ENCODE measurements at places on chromosomes 2 and 18.

DNA sequence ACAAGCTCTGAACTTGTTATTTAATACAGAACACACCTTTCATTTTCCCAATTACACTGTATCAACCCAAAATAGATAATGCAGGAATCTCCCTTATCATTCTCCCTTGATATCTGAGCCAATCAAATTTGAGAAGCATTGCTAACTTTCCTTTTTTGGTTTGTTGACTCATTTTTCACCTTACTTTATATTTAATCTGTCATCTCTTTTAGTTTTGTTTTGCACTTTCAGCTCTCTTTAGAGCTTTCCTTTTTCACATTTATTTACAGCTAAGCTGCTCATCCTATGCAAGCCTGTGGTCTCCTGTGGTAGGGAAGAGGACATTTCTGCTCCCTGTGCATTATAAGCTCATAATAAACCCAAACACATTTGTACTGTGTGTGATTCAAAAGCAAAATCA, 50.1 kb downstream of the ITGAV start:
- no peak for DNase-seq

- DNase-seq, result no peak
Observed at GRCh38 chr2:18362696-18363095, 197.8 kb downstream of the RDH14 start.

GRCh38 chr2:67515538-67515937, 118.4 kb downstream of the ETAA1 start:
- DNase-seq, result no peak

DNA sequence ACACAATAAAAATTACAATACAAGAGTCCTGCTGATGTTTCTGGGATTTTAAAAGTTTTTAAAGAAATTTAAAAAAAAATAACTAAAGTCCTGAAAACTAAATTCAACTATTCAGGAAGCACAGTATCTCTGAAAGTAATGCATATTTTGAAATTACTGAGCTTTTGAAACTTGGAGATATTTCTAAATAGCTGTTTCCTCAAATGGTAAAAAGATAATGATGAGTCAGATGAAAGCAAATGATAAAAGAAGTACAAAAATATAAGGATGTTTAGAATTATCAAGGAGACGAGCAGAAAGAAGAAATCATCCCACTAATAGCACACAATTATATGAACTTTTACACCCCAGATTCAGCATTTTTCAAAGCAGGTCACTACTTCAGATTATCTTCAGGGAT, 90.2 kb upstream of the SLC25A52 start:
- no peak for DNase-seq

- no peak for DNase-seq
Observed at GRCh38 chr2:3201281-3201680, 176.3 kb downstream of the EIPR1 start.

GRCh38 chr2:56100791-56101312, 82.9 kb upstream of the CCDC85A start:
- DNase-seq, result no peak

GRCh38 chr2:199992296-199992695, 36.9 kb downstream of the MAIP1 start:
- no peak for DNase-seq

GRCh38 chr2:199460846-199461710, 3.3 kb upstream of the SATB2 start:
- DNase-seq, result no peak

DNA sequence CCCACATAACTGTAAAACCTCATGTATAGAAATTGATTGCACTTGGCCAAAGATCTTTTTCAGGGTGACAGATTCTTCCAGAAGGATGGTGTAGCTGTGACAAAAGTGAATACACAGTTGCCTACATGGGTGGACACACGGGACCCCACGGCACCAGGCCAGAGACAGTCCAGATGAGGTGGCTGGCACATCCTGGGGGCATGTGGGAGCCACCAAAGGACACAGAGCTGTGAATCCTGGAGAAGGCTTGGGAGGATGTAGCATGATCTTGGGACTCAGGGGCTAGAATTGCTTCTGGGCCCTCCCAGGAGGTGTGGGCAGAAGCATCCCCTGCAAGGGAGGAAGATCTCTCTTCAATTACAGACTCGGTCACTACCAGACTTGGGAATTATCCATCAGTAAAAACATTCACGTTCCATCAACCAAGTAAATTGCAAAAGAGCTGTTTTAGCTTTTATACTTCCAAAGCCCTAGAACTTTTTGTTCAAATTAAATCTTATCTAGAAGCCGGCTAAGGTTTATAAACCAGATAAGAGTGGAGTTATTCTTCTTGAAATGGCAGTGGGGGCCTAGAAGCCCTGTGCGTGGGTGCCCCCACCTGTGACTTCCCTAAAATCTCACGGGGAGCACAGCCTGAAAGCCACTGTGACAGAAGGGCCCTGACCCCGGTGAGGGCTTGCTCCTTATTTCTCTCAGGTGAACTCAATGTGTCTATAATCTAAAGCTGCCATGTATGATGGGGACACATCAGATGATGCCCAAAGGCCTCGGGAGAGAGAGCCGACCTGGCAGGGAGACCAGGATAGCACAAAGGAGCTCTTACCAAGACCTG, 81.7 kb downstream of the SEPTIN10 start:
- no peak for DNase-seq

GRCh38 chr2:63424329-63425078, 163.8 kb downstream of the WDPCP start:
- DNase-seq, result peak; percentile 48

DNA sequence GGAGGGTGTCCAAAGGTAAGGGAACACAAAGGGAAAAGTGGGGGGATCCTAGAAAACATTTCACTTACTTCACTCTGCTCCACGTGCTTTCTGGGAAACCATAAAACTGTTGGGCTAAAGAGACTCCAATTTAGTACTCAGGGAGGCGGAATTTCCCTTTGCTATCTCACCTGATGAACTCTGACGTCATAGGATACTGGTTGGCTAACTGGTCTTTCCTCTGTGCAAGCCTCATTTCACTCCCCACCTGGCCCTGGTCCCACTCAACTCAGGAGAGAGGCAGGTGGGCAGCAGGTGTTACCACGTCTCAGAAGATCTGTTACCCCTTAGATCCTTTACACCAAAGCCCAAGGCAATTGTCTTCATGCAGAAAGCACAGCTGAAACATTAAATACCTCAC, 51.8 kb upstream of the PMAIP1 start:
- DNase-seq, result no peak

GRCh38 chr18:13895505-13896033, 19.8 kb downstream of the MC2R start:
- DNase-seq, result no peak

- DNase-seq, result no peak
Observed at GRCh38 chr18:56672391-56672790, 21.2 kb downstream of the WDR7 start.

DNA sequence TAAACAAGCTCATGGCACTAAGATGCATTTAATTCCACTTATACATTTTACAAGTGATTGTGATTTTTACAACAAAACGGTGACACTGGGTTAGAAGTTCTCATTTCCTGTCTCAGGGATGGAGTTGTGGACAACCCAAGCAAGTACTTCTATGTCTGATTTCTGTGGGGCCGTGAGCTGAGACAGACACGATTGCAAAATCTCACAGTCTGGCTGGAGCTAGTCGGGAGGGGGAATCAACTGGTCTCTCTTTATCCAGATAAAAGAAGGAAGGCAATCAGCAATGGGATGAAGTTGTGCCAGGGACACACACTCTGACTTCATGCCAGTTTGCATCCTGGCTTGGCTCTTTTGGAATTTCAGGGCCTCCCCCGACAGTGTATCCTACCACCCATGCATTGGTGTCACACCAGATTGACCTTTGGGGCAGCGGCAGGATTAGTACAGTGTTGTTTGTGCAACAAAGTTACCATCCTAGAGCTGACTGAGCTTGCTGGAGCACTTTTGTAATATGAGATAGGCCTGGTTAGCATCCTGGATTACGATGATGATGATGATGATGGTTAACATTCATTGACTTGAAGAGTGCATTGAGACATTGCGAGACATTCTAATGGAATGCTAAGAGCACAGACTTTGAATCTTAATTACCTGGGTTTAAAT, 98.8 kb downstream of the CTAGE1 start:
- no peak for DNase-seq

DNA sequence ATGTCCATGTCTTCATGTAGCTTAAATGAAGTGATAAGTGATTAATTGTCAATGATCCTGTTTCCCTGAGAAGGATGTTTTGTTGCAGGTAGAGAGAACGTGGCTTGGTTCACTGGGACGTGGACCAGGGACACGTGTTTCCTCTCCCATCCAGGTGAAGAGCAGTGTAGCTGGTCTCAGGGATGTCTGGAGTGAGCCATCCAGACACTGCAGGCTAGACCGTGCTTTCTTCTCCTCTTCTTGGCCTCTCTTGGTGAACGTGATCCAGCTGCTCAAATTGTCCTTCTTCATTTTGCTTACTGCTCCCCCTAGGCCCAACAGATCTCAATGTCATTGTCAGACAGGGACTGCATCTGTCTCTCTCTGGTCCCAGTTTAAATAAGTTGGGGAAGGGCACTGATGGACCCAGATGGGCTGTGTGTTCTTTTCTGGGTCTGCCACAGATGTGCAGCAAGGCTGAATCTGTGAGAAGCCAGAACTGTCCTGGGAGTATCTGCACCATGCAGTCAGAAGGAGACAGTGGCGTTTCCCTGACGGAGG, 263.8 kb downstream of the CYRIA start:
- DNase-seq, result no peak

- no peak for DNase-seq
Observed at GRCh38 chr18:61924550-61924949, 31.7 kb upstream of the RNF152 start.

DNA sequence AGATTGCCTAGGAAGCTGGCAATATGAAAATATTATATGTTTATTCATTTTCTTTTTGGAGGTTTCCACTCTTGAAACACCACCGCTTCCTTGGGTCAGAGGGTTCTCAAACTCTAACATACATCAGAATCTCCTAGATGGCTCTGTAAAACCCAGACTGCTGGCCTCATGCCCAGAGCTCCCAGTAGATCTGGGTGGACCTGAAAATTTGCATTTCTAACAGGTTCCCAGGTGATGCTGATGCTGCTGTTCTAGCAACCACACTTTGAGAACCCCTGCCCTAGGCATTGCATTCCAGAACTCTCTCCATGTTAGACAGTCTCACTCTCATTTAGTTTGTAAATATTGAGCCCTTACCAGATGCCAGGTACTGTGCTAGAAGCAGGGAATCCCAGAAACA, 139.4 kb downstream of the FAM210A start:
- no peak for DNase-seq

DNA sequence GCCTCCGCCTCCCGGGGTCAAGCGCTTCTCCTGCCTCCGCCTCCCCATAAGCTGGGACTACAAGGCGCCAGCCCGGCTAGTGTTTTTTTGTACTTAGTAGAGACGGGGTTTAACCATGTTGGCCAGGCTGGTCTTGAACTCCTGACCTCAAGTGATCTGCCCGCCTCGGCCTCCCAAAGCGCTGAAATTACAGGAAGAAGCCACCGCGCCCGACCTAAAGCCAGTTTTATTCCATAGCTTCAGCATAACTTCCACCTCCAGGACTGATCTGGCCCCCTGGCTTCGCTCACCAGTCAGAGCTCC, 783 bp upstream of the TXNL4A start:
- no peak for DNase-seq

- no peak for DNase-seq
Observed at GRCh38 chr18:23922939-23923338, 91.6 kb upstream of the TTC39C start.

GRCh38 chr18:58562999-58563667, 65.8 kb downstream of the ALPK2 start:
- DNase-seq, result no peak

DNA sequence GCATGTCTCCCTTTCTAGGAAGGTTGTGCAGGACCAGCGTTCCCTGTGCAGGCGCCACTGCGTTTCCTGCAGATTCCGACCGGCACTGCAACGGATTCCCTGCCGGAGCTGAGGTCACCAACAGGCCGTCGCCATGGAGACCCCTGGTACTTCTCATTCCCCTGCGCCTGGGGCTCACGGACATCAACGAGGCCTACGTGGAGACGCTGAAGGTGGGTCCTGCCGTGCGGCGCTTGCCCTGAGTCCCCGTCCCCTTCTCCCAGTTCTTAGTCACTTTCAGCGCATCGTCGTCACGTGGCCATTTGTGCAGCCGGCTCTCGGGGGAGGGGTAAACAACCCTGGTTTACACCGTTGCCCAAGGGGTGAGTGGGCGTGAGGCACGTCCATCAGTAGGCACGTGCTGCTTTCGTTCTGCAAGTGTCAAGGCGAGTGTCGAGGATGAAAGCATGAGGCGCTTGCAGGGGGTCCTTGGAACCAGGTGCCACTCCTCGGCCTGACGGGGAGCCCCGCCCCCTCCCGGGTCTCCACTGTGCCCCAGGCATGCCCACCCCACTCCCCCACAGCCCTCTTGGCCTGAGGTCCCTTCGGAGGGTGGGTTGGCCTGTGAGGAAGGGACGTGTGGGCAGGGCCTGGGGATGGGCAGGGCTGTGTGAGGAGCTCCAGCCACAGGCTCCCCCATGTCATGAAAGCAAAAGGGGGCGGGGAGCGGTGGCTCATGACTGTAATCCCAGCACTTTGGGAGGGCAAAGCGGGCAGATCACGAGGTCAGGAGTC, 19.8 kb downstream of the DTYMK start:
- DNase-seq, result no peak

- DNase-seq, result no peak
Observed at GRCh38 chr2:152466980-152467676, 132.2 kb downstream of the FMNL2 start.

DNA sequence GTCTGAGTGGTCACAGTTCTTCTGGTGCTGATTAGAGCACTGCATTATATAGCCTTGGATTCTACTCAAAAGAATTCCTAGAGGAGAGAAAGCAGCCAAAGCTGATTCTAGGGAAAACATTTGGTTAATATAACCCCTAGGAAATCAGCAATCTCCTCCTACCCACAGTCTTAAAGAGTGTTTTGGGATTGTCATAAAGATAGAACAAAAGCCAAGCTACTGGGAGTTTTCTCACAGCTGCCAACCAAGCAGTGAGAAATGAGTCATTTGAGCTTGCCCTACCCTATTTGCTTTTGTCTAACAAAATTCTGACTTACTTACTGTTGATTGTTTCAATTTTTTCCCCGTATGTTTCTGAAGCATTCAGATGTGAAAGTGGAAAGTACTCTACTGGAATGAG, 469.3 kb downstream of the PLCL1 start:
- DNase-seq, result no peak

DNA sequence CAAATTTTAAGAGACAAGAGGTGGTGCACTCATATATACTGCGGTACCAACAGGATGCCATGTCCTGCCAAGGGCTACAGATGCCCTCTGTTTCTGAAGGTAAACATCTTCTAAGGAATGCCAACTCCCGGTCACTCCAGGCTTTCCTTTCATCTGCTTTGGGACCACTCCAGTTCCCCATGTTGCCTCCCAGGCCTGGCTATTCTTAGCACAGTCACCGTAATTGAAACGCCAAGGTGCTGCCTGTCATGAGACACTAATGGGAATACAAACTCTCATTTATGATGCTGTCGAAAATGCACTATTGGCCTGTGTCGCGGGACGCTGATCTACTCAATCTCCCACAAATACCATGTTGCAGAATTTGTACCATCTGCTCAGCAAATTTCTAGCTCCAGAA, 79.6 kb downstream of the KLF7 start:
- DNase-seq, result no peak

GRCh38 chr2:230267059-230267458, 41.5 kb downstream of the SP140 start:
- DNase-seq, result no peak
